ENCODE measurements at places on chromosomes 5 and 9.

DNA sequence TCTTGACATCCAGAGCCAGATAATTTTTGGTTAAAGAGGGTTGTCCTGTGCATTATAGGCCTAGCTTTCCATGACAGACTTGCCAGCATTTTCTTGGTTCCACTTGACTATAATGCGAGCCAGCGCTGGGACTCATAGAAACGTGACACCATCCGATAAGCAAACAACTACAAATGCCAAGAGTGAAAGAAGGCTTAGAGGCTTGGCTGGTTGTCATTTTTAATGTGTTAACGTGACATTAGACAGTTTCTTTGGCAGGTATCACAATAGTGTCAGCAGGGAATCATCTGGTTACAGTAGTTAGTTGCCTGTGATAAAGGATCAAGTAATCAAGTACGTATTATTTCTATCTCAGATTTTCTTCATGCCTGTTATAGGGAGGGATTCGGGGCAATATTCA is 20.0 kb upstream of the LIFR start:
- no peak for DNase-seq

- no peak for DNase-seq
Measured at GRCh38 chr9:95021166-95021886, 294.8 kb downstream of the AOPEP start.

DNA sequence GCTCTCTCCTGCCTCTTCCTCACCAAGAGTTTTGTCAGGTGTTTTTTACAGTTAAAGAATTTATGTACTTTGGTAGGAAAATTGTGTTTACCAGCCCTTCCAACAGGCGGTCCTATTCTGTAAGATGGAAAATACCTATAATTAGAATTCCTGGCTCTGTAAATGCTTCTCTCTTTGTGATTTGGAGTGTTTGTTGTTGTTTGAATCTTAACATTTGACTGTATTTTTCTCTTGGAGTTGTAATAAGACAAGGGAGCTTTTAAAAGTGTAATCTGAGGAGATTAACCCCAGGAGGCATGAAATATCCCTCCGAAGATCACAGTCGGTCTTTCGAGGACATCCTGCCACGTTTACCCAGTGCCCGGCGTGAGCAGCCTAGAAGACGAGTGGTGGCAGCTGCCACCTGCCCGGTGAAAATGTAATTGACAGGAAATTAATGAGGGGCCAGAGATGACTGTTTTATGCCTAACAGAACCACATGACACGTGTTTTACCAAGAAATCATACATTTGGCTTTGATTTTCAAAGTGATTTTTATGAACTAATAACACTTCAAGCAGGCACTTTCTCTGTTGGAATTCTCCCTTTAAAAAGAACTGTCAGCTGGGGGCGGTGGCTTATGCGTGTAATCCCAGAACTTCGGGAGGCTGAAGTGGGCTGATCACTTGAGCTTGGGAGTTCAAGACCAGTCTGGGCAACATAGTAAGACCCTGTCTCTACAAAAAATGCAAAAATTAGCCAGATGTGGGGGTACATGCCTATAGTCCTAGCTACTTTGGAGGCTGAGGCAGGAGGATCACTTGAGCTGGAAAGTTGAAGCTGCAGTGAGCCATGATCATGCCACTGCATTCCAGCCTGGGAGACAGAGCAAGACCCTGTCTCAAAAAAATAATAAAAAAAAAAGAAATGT is 20.0 kb downstream of the ANKRD33B start:
- no peak for DNase-seq

DNA sequence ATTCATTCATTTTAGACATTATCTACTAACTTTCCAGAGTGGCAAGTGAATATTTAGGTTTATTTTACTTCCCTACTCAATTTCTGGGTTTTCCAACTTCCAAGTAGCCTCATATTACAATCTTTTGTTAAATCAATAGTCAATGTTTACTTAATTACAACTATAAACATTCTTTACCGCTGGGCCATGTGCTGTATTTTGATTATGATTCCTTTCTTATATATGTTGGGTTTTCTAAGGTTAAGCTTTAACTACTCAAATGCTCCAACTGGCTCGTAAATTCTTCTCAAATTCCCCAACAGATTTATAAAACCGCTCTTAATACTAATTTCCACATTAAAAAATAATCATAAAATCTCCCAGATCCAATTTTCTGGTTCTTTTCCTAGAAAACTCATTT is 110.1 kb upstream of the ABCA1 start:
- no peak for DNase-seq

DNA sequence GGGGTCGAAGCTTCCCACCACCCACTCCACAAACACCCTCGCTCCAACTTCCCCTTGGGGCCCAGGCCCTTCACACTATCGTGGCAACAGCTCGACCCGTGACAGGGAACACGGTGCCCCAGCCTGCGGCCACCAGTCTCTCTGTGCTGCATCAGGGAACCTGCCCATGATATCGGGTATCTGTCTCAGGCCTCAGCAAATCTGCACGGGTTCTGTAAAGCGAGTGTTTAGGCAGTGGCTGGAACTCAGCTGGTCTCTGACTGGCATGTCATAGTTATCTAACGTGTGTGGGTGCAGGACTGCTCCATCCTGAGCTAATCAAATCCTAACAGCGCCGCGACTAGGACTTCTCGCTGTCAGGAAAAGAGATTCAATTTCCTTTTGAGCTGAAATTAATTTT is 42.9 kb downstream of the DBH start:
- DNase-seq = no peak

- no peak for DNase-seq
Measured at GRCh38 chr5:136506131-136506530, 140.8 kb upstream of the TRPC7 start.

DNA sequence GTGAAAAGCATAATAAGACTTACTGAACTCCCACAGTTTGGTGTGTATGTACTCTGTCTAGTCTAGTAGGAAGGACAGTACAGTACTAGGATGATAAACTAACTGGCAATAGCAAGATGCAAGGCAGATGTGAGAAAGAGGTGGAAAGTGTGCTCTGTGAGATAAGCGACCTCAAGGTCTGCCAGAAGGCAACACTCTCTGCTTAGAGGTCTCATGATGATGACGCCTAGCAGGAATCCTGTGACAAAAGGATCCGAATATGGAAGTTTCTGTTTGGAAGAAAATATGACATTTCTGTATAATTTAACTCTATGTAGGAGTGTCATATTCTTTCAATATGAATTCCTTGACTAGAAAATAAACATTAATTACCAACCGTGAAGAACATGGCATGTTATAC is 112.2 kb downstream of the PLPPR1 start:
- DNase-seq = no peak

GRCh38 chr5:170333161-170333910 is 35.8 kb upstream of the LCP2 start:
- peak; percentile 72 for DNase-seq

DNA sequence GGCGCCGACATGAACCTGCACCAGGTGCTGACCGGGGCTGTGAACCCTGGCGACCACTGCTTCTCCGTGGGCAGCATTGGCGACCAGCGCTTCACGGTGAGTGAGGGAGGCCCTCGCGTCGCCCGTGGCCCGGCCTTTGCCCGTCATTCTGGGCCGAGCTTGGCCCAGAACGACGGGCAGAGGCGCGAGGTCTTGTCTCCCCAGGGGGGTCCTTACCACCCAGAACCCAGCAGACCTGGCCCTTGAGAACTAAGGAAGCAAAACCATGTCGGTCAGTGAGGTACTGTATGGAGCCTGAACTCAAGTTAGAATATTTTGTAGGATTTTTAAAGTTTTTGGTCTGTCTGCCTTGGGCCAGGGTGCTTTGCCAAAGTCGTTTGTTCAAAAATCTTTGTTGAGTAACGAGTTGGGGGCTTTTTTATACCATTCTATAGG is 691 bp downstream of the DMXL1 start:
- DNase-seq = no peak

DNA sequence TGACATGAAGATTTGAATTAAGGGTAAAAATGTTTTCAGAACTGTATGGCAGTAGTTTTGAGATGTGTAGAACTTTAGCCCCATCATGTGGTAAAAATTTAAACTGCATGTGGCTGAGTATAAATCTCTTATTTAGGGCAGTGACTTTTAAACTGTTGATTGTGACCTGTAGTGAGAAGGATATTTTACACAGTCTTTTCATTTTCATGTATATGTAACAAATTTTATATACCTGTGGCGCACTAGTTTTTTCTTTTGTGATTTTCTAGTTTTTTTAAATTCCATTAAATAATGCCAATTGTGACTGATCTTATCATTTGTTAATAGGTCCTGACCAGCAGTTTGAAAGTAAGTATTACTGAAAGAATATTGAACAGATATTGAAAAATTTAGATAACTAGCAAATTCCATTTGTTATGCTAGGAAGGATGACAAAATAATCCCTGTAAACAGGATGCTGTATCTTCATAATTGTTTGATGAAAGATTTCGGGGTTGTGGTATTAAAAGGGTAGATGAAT is 47.2 kb downstream of the GPBP1 start:
- no peak for DNase-seq

GRCh38 chr9:94065535-94065961 is 18.7 kb upstream of the PTPDC1 start:
- peak; percentile 76 for DNase-seq

DNA sequence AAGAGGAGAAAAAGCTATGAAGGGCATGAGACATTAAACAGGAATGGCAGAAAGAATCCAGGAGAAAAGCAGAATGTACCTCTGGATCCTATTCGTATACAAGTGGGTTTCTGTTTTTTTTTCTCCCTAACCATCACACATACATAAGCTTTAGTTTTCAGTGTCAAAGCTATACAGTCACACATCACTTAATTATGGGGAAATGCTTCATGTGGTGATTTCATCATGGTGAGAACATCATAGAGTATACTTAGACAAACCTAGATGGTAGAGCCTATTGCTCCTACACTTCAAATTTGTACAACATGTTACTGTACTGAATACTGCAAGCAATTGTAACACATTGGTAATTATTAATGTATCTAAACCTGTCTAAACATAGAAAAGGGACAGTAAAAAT is 290.6 kb downstream of the AOPEP start:
- DNase-seq = no peak

DNA sequence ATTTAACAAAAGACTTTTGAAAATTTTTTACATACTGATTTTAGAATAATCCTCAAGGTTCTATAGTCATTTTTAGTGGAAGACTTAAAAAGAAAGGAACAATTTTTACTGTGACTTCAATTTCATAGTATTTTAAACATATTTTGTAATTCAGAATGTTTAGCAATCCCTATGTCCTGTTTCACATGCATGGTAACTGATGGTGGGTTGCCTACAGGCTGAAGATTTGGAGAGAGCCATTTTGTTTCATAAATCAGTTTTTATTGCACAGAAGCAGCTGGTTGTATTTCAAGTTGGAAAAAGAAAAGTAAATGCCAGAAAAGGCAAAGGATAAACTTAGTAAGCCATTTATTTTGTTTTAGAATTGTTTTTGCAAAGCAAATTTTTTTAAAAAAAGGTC is 24.0 kb downstream of the STARD4 start:
- no peak for DNase-seq

GRCh38 chr9:8156346-8156745 is 356.8 kb upstream of the DMAC1 start:
- DNase-seq = no peak
